Inflammatory macrophage (primary cell): ENCODE measurements at places on chromosomes 6 and 20.
A peak's percentile ranks its signal among the peaks of the same experiment; 100 is the strongest.

DNA sequence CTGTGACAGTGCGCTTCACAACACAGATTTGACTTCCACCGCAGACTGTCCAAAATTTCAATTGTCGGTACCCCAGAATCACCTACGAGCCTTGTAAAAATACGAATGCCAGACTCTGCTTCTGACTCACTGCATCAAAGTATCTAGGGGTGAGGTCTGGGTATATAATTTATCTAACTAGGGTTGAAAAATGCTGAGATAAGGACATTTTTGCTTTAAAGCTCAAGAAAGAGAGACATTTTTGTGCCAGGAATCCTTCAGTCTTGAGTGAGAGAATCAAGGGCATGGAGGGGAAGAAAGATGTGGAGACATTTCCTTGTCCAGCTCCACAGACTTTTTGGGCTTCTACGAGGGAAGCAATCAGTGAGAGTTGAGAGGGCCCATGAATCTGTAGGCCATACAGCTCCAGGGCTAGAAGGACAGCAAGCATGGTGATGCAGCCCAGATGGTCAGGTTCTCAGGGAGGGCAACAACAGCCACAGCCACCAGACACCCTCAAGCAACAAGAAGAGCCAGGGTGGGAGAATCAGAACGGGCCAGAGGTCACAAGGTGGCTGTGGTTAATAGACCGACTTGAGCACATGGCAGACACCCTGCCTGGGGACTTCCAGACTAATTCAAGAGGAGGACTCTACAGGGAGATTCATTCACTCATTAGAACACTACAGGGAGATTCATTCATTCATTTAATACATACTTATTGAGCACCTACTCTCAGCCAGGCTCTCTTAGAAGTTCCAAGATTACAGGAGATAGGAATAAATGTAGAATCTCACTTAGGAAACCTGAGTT is 211.1 kb upstream of the PRDM1 start:
- no peak for DNase-seq

- peak; percentile 67 for DNase-seq
Observed at GRCh38 chr6:136611746-136612145, 61.5 kb upstream of the MAP7 start.

- no peak for DNase-seq
Observed at GRCh38 chr20:53020376-53020775, 48.2 kb downstream of the TSHZ2 start.

- peak; percentile 55 for DNase-seq
Observed at GRCh38 chr6:47023573-47023972, 18.6 kb downstream of the ADGRF1 start.

- no peak for DNase-seq
Observed at GRCh38 chr6:143401068-143401446, 49.4 kb downstream of the ADAT2 start.

DNA sequence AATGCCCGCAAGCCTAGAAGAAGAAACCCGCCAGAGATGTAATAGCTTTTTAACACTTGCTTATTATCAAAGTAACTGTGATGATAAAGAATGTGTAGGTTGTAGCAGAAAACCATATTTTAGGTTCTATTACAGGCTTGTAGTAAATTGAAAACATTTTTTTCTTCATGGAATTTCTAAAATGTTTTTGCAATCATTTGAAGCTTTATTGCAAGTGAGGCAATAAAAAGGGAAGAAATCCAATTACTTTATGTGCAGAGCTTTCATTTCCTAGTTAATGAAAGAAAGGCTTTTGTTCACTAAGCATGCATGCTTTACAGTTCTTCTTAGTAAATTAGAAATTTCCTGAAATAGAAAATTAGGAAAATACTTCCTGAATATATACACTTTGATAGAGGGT is 135.1 kb downstream of the B3GAT2 start:
- DNase-seq: no peak

- no peak for DNase-seq
Observed at GRCh38 chr6:138146544-138146943, 15.2 kb upstream of the ARFGEF3 start.

GRCh38 chr6:40210628-40211056 is 276.4 kb upstream of the MOCS1 start:
- no peak for DNase-seq

- no peak for DNase-seq
Observed at GRCh38 chr6:44781912-44782597, 394.5 kb downstream of the CDC5L start.

DNA sequence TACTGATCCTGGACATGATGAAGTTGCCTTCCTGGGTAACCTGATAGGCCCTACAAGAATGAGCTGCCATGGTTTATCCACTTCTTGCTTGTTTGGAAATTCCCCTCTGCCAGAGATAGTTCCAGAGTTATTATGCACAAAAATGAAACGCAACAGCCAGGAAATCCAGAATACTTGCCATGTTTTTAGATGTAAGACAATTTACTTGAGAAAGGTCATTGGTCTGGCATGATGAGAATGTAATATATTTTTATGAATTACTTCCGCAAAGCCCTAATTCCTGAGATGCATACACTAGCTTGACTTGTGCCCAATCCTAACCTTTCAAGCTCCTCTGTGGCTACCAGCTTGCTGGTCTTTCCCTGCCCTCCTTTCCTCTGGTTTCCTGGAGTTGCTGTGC is 27.9 kb upstream of the NT5E start:
- no peak for DNase-seq

- DNase-seq: peak; percentile 33
Observed at GRCh38 chr6:34340906-34341480, 51.5 kb downstream of the NUDT3 start.

- DNase-seq: no peak
Observed at GRCh38 chr6:82385961-82386360, 22.3 kb downstream of the TPBG start.

DNA sequence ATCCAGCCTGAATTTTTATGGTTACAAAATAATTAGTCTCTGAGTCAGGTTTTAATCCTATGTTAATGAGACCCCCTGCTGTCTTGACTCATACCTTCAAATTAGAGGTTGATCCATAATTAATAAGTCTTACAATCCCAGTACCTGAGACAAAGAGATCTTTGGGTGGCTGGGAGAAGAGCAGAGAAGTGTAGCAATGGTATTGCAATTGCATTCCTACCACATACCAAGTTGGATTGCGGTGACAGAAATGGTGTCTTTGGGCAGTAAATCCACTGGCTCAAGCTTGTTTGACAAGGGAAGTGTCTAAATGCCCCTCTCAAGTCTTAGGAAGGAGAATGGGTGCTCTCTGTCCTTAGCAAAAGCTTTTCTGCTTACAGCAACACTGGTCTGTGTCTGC is 150.4 kb downstream of the BTBD3 start:
- no peak for DNase-seq

- DNase-seq: no peak
Observed at GRCh38 chr20:63071541-63072181, 64.9 kb upstream of the BHLHE23 start.

GRCh38 chr6:106496823-106497222 is 132.5 kb downstream of the RTN4IP1 start:
- peak; percentile 36 for DNase-seq

DNA sequence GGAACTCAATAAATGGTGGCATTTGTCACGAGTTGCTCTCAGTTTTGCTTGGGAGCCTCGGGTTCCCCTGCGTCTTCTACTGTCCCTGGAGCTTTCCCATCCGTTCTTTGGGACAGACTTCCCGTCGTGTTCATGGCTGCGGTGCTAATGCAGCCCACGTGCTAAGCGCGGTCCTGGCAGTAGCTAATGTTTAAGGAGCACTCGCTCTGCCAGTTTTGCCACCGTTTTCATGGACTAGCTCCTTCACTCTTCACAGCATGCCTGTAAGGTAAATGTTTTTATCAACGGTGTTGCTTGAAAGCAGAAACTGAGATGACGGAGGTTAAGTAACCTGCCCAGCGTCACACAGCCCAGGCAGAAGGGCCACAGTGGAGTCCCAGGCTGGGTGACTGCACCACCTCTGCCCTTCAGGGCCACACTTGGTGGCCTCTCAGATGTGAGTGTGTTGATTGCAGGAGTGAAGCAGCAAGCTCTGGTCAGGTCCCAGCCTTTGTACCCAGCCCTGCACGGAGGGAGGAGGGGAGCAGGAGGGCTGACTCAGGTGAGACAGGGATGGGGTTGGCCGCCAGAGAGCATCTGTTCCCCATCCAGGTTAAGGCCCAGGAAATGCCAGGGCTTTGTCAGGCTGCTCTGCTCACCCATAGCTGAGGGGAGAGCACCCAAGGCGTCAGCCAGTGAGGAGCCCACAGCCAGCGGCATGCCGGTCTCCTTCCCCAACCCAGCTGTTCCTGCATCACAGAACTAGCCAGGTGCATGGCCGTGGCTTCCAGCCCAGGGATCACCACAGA is 181.8 kb downstream of the ZMYND8 start:
- no peak for DNase-seq

- no peak for DNase-seq
Observed at GRCh38 chr20:9981829-9982228, 53.0 kb upstream of the ANKEF1 start.

DNA sequence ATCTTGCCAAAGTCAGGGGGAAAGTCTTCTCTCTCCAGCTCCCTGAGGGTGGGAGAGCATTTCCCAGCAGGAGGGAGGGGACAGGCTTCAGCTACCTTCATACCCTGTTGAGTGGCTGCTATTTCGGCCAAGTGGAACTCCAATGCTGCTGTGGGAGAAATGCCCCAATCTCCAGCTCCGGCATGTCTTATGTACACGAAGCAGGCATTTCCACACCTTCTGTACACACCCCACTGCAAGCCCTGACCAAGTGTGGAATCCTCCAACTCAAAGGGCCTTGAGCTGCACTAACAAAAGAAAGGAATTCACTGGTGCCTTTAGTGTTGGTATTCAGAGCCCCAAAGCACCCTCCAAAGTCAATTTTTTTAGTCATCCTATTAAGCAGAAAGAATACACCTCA is 313.6 kb upstream of the NT5E start:
- DNase-seq: no peak

- no peak for DNase-seq
Observed at GRCh38 chr6:19550380-19550779, 286.8 kb upstream of the ID4 start.

DNA sequence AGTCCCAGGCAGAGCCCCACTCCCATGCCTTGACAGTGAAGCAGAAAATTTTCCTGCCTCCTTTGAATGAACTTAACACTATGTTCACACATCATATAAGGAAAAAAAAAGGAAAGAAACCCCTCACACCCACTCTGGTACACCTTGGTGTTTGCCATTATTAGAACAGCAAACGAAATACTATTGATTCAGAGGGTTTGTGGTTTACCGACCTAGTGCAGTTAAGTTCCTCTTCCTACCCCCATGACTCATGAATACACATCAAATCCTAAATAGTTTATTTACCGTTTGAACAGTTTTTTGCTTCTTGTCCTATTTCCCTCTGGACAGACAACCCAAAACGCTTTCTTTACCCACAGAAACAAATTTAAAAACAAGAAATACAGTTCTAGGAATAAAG is 237.7 kb downstream of the FOXA2 start:
- peak; percentile 9 for DNase-seq

- peak; percentile 51 for DNase-seq
Observed at GRCh38 chr6:101779051-101779844, 385.7 kb downstream of the GRIK2 start.

- DNase-seq: peak; percentile 95
Observed at GRCh38 chr20:330233-331149, 5.1 kb downstream of the SOX12 start.

GRCh38 chr6:91082311-91082832 is 495.5 kb upstream of the MAP3K7 start:
- DNase-seq: no peak

GRCh38 chr20:37179683-37180524 is 556 bp upstream of the MROH8 start:
- DNase-seq: peak; percentile 41

DNA sequence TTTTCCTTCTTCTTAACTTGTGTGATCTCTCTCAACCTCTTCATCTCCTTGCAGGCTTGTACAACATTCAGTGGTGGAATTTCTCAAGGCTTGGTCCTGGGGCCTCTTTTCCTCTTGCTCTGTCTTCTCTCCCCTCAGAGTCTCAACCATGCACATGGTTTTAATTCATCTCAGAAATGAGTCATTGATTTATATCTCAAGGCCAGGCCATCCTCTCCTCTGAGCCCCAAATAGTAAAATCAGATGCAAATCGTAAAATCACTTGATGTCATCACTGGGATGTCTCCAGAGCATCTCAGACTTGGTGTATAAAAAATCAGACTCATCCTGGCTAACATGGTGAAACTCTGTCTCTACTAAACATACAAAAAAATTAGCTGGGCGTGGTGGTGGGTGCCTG is 85.0 kb downstream of the FNDC1 start:
- DNase-seq: no peak

DNA sequence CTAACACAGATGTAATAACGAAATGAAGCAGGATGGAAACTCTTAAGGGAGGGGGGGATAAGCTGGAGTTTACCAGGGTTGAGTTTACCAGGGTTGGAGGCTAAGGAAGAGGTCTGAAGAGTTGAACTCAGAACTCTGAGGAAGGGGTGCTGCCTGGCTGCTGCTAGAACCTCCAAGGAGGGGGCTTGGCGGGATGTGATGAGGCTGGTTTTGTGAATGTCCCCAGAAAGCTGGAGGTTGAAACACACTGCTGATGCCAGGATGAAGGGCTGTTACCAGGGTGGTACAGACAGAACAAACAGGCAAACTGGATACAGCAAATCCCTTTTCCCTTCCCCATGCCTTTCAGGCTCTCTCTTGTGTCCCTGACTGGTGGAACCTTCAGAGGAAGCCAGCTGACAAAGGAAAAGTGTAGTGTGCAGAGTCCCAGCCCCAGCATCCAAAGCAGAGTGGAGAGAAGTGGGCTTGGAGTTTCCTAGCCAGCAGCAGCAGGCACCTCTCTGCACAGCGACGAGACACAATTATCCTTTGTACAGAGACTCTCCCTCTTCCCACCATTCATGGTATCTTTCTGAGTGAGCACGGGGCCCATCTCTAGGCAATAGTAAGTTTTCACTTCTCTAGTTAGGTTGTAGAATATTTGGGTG is 23.7 kb downstream of the UBE2V1 start:
- DNase-seq: no peak

DNA sequence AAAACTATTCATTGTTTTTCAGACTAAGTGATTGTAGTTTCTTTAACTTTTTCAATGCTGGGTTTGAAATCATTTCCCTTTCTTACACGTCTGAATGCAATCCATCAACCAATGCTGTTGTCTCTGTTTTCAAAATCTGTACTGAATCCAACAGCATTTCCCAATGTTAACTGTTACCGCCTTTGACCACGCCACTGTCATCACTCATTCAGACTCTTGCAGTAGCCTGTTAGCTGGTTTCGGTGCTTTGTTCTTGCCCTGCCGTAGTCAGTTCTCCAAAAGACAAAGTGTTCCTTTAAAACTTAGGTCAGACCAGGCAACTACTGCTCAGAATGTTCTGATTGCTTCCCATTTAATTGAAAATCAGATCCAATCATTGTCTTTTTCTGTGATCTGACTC is 131.3 kb downstream of the PLCB4 start:
- DNase-seq: no peak

GRCh38 chr6:155067956-155068615 is 73.0 kb downstream of the TIAM2 start:
- peak; percentile 38 for DNase-seq

- no peak for DNase-seq
Observed at GRCh38 chr20:4046311-4046924, 31.1 kb upstream of the RNF24 start.
